Dermis microvascular lymphatic vessel endothelial cell (primary cell): ENCODE measurements at places on chromosomes 12 and 14. TPM values are rescaled to one million over a fixed set of nuclear protein-coding genes. Genes with fewer than 3 reads are reported as not detected.

The TIGAR gene
- 9.6 and 14.0 TPM in 2 replicates for total RNA-seq

The ATF1 gene
- 18.5 and 20.1 TPM in 2 replicates for total RNA-seq

The TCL1B gene
- not detected in 2 replicates for total RNA-seq

The GPX2 gene
- total RNA-seq: not detected in 2 replicates

The MIS18BP1 gene
- total RNA-seq: 30.2 and 32.1 TPM in 2 replicates

The KLHDC1 gene
- 0.90 and 1.5 TPM in 2 replicates for total RNA-seq

The MYO1H gene
- total RNA-seq: not detected in 2 replicates

The SRSF9 gene
- total RNA-seq: 259 and 284 TPM in 2 replicates

The NRXN3 gene
- under 0.01 TPM in 2 replicates for total RNA-seq

The LRCOL1 gene
- total RNA-seq: 2.7 and 10.1 TPM in 2 replicates

The NTF3 gene
- not detected in 2 replicates for total RNA-seq

The ACOT4 gene
- total RNA-seq: 0.13 and 0.26 TPM in 2 replicates

The FICD gene
- total RNA-seq: 4.5 and 7.0 TPM in 2 replicates

The MARCHF9 gene
- 3.0 and 5.8 TPM in 2 replicates for total RNA-seq

The TSHR gene
- not detected in 2 replicates for total RNA-seq

The OR6C2 gene
- not detected in 2 replicates for total RNA-seq

The GARIN6 gene
- total RNA-seq: not detected in 2 replicates

The MYO1A gene
- total RNA-seq: under 0.01 and 0.13 TPM in 2 replicates

The IGFBP6 gene
- total RNA-seq: 2.7 and 6.9 TPM in 2 replicates

The PITPNM2 gene
- 4.0 and 4.6 TPM in 2 replicates for total RNA-seq

The KRT83 gene
- not detected in 2 replicates for total RNA-seq

The CCDC196 gene
- not detected in 2 replicates for total RNA-seq

The CDKN3 gene
- total RNA-seq: 16.1 and 32.9 TPM in 2 replicates

The LHX5 gene
- not detected in 2 replicates for total RNA-seq

The P2RX2 gene
- not detected in 2 replicates for total RNA-seq

The COX8C gene
- not detected in 2 replicates for total RNA-seq

The TMEM132D gene
- total RNA-seq: not detected in 2 replicates

The C12orf50 gene
- total RNA-seq: under 0.01 TPM in 1 of 2 replicates, not detected in the other

The AP5M1 gene
- total RNA-seq: 11.6 and 16.1 TPM in 2 replicates

The CLEC1A gene
- 12.1 and 14.9 TPM in 2 replicates for total RNA-seq

The RNFT2 gene
- total RNA-seq: 0.63 and 1.9 TPM in 2 replicates

The TAS2R31 gene
- 1.2 and 2.3 TPM in 2 replicates for total RNA-seq

The IL22 gene
- not detected in 2 replicates for total RNA-seq

The PNMA1 gene
- 13.5 and 15.9 TPM in 2 replicates for total RNA-seq

The KCTD10 gene
- 74.5 and 95.6 TPM in 2 replicates for total RNA-seq
